ENCODE measurements at places on chromosomes 12 and 14.
A peak's percentile ranks its signal among the peaks of the same experiment; 100 is the strongest.

DNA sequence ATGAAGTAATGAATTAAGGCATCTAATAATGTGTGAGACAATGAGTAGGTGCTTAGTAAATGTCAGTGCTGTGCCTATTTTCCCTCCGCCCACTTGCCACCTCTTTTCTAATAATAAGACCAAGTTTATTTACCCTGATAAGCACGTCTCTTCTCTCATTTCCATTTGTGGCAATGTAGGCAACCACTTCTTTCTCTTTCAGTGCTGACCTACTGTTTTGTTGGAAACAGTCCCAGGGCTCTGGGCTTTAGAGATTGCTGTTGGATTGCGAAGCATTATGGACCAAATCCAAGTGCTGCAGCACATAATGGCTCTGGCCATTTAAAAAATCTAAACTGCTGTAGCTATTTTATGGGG, 141.3 kb upstream of the PLEKHG7 start:
- no peak for DNase-seq

- no peak for DNase-seq
These were observed 6.0 kb upstream of the PCNX4 start for GRCh38 chr14:60085693-60086092.

DNA sequence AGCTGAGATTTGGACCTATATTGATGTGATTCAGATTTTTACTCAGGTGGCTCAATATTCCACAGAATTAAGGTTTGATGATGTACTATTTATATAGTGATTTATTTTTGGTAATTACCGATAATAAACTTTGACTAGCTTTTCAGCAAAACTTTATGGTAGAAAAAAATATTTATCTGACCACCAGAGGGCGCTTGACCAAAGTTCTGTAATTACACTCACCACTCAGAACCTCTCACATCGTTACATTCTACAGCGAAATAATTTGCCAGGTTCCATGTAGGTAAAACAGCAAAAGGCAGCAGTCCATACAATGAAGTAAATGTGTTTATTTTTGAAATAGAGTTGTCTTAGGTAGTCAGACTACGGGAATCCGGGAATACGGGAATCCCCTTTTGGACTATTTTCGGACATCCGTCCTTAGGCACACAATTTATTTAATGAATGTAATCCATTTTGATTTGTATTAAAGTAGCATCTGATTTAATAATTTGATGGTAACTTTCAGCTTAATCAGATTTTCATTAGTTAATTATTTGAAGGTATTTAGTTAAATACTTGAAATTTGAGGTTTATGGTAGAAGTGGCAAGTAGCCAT, 143.0 kb upstream of the DDHD1 start:
- no peak for DNase-seq

- no peak for DNase-seq
These were observed 37.7 kb upstream of the SFSWAP start for GRCh38 chr12:131672941-131673887.

GRCh38 chr12:4460761-4461160, 15.1 kb upstream of the FGF6 start:
- DNase-seq = no peak

DNA sequence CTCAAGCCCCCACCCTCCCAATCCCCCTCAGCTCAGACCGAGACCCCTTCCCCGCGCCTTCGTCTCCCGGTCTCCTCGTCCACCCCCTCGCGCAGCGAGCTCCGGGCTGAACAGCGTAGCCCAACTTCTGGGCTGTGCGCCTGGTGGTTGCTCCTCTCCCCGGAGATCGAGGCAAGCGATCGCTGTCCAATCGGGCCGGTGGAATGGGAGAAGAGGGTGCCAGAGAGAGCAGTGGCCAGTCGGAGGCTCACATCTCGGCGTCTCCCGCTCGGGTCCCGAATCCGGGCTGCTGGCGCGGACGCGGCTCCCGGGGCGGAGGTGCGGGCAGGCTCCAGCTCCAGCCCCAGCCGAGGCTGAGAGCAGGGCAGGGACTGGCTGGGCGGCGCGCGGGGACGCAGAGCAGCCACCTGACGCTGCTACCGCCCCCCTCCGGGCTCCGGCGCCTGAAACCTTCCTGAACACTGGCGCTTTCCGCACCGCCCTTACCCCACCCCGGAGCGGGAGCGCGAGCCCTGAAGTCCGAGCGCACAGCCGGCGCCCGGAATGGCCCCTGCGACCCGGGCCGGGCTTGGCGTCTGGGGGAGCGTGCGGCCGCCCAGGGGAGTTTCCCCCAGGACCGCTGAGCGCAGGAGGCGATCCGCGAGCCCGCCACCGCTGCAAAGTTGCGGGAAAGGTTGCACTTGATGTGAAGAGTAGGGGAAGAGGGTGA, 508 bp upstream of the KCNH5 start:
- peak; percentile 81 for DNase-seq

DNA sequence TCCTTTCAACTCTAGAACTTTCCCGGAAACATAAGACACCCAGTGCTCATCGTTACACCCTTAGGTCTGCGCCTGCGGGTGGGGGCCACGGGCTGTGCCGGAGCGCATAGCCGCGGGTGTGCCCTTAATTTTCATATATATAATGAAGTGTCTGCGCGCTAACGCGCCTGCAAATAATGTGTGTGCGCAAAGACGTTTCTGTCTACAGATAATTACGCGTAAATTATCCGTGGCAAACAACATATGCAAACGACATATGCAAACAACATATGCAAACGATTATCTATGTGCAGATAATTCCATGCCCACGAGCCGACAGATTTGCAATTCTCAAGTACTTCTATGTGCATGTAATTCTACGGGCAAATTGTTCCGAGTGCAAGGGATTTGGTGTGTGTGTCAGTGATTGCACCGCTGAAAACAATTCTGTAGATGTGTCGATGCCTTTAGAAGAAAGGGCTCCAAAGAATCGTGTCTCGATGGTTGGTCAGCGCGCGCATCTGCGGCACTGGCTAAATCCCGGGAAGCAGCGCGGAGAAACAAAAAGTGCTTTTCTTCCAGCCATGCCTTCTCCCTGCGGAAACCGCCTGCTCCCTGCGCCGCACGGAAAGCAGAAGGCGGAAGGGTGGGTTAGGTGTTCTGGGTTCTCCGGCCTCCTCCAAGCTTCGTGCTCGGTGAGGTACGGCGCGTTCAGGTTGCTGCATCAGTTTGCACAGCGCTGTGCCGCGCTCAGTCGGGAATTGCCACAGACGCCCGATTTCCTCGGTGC, 34.5 kb upstream of the TBX5 start:
- DNase-seq = peak; percentile 51

- DNase-seq = no peak
These were observed 52.3 kb downstream of the PPP2R5C start for GRCh38 chr14:101813833-101814232.

DNA sequence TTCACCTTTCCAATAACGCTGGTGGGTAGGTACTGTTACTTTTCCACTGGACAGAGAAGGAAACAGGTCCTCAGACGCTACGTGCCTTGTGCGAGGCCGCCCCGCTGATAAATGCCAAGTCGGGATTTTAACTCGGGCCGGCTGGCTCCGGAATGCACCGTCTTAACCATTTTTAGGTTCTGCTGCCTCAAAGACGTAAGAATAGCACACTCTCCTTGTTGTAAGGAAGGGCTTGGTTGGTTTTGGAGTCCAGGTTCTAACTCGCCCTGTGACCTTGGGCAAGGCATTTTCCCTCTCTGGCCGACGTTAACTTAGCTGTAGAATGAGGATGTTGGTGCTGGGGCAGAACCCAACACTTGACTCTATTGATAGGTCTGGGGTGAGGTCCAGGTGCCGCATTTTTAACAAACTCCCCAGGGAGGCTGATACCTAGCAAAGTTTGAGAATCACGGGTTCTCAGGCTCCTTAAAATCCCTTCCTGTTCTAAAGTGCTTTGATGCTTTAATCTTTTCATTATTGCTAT, 814 bp downstream of the ANKRD13A start:
- peak; percentile 25 for DNase-seq

- DNase-seq = no peak
These were observed 426.1 kb downstream of the SOX5 start for GRCh38 chr12:23523339-23523738.

GRCh38 chr12:110107369-110108281, 16.5 kb upstream of the IFT81 start:
- no peak for DNase-seq

- DNase-seq = no peak
These were observed 96.3 kb downstream of the PTPN11 start for GRCh38 chr12:112514926-112515642.

GRCh38 chr14:22830443-22831010, 840 bp downstream of the MRPL52 start:
- no peak for DNase-seq

GRCh38 chr14:51582437-51582836, 69.3 kb upstream of the FRMD6 start:
- DNase-seq = no peak

DNA sequence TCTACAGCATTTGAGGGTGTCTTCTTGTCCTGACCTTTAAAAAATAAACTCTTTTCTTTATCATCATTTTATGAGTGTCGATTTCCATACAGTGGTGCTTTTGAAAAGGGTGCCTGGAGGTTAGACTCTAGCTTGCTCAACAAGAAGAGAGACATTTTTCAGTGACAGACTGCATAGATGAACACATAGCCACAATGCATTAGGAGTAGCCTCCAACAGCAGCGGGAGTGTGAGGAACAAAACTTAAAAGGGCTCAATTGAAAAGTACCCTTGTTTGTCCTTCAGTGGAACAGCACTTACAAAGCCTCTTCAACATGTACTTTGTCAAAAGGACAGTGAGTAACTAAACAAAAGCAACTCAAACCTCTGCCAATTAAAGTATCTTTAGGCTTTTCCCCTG, 119.3 kb downstream of the SOX5 start:
- no peak for DNase-seq

DNA sequence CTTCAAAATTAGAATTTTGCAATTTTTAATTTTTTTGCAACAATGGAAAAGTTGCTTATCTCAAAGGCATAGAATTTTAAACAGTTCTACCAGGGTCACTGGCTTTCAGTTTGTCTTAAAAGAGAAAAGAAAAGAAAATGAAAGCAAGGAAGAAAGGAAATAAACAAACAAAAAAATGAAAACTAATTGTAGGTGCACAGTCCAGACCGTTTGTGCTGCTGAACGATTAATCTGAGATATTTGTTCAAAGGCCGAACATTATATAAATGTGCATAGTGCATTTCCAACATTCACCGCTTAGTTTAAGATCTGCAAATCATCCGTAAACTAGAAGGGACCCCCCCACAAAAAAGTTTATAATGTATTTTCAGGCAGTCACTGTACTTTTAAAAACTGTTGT, 5.5 kb upstream of the OTX2 start:
- DNase-seq = no peak

DNA sequence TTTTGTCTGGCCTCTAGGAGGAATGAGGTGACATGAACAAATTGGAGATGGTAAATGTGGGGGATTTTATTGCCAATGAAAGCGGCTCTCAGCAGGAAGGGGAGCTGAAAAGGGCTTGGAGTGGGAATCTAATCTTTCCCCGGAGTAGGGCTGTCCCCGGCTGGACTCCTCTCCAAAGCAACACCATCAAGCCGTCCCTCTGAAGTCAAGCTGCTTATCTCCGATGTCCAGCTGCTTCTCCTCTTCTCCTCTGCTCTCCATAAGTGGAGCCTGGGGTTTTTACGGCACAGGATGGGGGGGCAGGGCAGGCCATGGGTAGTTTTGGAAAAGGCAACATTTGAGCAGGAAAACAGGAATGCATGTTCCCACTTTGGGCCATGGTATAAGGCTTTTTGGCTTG, 113.5 kb downstream of the TMEM132D start:
- DNase-seq = no peak

DNA sequence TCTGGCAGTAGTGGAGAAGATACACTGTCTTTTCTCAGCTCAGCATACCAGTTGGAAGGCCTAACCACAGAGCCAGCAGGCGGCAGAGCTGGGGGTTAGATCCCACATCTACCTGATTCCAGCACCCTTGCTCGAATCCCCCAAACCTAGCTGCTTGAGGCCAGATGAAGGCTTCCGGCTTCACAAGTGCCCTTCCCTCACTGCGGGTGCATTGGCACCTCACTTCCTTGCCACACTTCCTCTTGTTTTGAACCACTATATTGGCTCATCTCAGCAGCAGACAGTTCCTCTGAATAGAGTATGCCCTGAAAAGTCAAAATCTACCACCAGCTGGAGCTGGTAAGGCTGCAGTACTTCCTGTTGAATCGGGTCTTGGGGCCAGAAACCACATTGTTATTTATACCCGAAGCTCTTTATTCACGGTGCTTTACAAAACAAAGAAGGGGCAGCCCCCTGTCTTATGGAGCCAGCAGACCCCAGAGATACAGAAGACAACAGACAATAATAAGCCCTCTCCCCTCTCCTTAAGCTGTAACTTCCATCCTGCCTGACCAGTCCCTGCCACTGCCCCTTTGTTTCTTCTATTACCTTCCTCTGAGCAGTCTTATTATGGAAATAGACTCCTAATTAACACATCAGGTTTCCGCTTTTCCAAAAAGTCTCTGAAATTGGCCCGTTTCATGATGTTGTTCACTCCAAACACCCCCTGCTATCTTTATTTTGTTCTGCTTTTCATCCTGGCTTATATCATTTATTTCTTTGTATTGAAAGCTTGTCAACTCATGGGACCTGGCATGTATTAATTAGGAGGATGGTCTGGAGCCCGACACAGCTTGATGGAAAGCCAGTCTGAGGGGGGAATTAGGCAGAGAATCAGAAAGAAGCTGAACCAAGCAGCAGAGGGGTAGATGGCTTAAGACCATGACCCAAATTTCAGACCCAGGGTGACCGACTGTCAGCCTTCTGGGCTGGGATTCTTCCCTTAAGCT, 233.5 kb downstream of the EFCAB11 start:
- no peak for DNase-seq

DNA sequence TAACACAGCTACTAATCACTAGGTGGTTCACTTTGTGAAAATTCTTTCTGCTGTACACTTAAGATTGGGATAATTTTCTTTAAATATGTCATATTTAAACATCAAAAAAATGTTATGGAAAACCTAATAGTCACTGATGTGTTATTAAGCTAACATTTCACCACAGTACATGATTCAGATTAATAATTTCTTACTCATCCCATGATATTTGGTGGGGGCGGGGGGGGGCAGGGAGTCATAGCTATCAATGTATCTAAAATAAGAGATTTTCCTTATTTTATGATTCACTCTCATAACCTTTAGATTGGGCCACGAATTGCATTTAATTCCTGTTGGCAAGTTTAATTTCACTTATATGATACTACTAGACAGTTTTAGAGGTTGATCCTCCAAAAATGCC, 88.8 kb downstream of the KCNH5 start:
- DNase-seq = no peak

GRCh38 chr12:109261087-109261486, 48.0 kb downstream of the FOXN4 start:
- DNase-seq = no peak

DNA sequence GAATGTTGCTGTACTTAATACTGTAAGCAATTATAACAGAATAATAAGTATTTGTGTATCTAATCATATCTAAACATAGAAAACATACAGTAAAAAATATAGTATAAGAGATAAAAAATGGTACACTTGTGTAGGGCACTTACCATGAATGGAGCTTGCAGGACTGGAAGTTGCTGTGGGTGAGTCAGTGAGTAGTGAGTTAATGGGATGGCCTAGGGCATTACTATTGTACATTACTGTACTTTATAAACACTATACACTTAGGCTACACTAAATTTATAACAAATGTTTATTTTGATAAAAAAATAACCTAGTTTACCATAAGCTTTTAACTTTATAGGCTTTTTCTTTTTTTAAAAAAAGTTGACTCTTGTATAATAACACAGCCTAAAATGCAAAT, 1071.2 kb upstream of the SEL1L start:
- no peak for DNase-seq

GRCh38 chr14:103372552-103373304, 12.5 kb upstream of the MARK3 start:
- DNase-seq = no peak

GRCh38 chr12:71708658-71709057, 22.8 kb downstream of the TMEM19 start:
- DNase-seq = no peak

GRCh38 chr12:111887926-111888745, 46.1 kb downstream of the MAPKAPK5 start:
- no peak for DNase-seq
